ENCODE measurements at places on chromosomes 4 and X.

GRCh38 chrX:97027384-97027922 lies 143.7 kb downstream of the RPA4 start:
- no peak for DNase-seq

GRCh38 chr4:38673130-38673978 lies 9.4 kb downstream of the KLF3 start:
- no peak for DNase-seq

GRCh38 chr4:5479518-5480060 lies 228.8 kb downstream of the EVC2 start:
- DNase-seq: no peak

- DNase-seq: no peak
Observed at GRCh38 chrX:35166023-35166422, 223.4 kb downstream of the FAM47B start.

DNA sequence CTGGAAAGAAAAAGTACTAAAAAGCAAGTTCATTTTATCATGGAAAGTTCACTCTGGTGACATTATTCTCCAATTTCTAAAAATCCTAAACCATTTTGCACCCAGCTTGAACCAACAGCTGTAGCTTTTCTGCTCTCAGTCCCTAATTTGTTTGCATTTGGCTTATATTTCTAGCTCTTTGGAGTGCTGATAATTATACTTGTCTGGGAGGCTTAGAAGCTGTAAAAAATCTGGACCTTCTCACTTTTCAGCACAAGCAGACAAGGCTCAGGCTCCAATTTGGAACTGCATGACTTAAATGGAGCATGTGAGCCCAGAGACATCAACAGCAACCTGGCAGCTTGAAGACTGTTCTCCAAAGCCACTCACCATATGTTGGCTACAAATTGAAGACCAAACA lies 170.9 kb upstream of the PCDH18 start:
- no peak for DNase-seq

DNA sequence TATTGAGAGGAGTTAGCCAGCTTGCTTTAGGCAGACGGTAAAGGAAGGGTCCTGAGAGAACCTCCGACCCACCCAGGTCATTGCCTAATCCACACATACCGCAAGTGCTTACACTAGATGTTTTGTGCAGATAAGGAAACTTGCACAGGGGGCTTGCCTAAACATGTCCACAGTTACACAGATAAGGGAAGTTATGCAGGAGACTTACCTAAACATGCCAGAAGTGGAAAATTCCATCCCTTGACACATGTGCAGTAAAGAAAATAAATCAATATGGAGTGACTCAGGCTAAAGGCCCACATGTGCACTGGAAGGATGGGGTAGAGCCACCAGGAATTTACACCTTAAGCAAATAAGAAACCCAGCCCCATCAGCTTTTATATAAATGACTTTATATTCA lies 232.8 kb upstream of the HDX start:
- DNase-seq: no peak

DNA sequence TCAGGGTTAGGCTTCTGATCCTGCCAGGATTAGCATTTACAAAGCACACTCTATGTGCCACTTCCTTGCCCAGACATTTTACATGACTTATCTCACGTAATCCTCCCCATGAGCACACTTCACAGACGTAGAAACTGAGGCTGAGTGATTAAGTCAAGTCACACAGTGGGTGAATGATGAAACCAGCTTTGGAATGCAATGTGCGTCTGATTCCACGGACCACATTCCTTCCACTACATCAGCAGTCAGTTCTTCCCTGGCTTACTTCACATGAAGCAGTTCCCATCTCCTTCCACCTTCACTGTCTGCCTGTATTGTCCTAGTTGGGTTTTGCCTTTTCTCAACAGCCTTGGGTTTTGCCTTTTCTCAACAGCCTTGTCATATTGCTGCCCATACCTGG lies 134.3 kb upstream of the PPARGC1A start:
- DNase-seq: no peak

GRCh38 chrX:17500145-17500579 lies 125.2 kb downstream of the NHS start:
- no peak for DNase-seq

Data from activated CD8-positive, alpha-beta T cell treated with anti-CD3 and anti-CD28 coated beads for 36 hours (primary cell).